ENCODE measurements at places on chromosomes 6 and 20. TPM values are rescaled to one million over a fixed set of nuclear protein-coding genes. Genes with fewer than 3 reads are reported as not detected.

CLPSL1 gene
- not detected for total RNA-seq

OR12D2 gene
- not detected for total RNA-seq

PGC gene
- not detected for total RNA-seq

NINL gene
- 30.0 TPM for total RNA-seq

TFAP2D gene
- total RNA-seq = not detected

ABCC10 gene
- total RNA-seq = 24.6 TPM

GRIK2 gene
- total RNA-seq = 2.2 TPM

FAM210B gene
- total RNA-seq = 15.1 TPM

CCR6 gene
- not detected for total RNA-seq

MUC22 gene
- total RNA-seq = not detected

COL11A2 gene
- total RNA-seq = 3.5 TPM

RSPH3 gene
- total RNA-seq = 2.7 TPM

HDGFL1 gene
- not detected for total RNA-seq

GRCh38 chr6:24905483-24905882, 30.3 kb downstream of the RIPOR2 start:
- DNase-seq = no peak

GRCh38 chr6:3808759-3809514, 40.2 kb upstream of the FAM50B start:
- DNase-seq = no peak

- DNase-seq = no peak
Observed at GRCh38 chr20:17629025-17629424, 53.0 kb downstream of the RRBP1 start.

DNA sequence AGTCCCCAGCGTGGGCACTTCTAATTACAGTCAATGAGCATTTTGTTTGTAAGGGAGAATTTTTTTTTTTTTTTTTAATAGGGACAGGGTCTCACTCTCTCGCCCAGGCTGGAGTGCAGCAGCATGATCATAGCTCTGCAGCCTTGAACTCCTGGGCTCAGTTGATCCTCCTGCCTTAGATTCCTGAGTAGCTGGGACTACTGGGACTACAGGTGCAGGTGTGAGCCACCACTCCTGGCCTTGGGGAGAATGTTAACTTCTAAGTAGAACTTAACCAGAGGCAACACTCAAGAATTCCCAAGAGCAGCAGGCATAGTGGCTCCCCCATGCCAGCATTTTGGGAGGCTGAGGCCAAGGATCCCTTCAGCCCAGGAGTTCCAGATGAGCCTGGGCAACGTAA, 52.9 kb upstream of the ZNF217 start:
- no peak for DNase-seq

- no peak for DNase-seq
Observed at GRCh38 chr20:17796091-17796563, 96.4 kb downstream of the BANF2 start.

- no peak for DNase-seq
Observed at GRCh38 chr6:15527838-15528617, 134.8 kb downstream of the DTNBP1 start.

DNA sequence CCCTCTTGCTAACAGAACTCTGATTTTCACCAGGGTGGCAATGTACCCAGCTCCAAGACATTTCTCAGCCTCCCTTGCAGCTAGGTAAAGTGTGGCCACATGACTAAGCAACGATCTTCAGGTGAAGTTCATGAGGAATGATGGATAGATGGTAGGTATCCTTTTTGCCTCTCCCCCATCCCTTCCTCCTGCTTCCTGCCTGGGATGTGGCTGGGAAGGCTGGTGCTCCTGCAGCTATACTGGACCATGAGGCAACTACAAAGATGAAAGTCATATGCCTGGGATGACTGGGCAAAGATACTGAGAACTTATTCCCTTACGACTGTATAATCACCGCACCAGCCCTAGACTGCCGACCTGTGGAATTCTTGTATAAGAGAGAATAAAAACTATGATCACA, 13.4 kb downstream of the ZNF335 start:
- no peak for DNase-seq

- no peak for DNase-seq
Observed at GRCh38 chr6:37068356-37069270, 63.2 kb downstream of the FGD2 start.

- no peak for DNase-seq
Observed at GRCh38 chr6:170160628-170161611, 130.0 kb downstream of the DLL1 start.

DNA sequence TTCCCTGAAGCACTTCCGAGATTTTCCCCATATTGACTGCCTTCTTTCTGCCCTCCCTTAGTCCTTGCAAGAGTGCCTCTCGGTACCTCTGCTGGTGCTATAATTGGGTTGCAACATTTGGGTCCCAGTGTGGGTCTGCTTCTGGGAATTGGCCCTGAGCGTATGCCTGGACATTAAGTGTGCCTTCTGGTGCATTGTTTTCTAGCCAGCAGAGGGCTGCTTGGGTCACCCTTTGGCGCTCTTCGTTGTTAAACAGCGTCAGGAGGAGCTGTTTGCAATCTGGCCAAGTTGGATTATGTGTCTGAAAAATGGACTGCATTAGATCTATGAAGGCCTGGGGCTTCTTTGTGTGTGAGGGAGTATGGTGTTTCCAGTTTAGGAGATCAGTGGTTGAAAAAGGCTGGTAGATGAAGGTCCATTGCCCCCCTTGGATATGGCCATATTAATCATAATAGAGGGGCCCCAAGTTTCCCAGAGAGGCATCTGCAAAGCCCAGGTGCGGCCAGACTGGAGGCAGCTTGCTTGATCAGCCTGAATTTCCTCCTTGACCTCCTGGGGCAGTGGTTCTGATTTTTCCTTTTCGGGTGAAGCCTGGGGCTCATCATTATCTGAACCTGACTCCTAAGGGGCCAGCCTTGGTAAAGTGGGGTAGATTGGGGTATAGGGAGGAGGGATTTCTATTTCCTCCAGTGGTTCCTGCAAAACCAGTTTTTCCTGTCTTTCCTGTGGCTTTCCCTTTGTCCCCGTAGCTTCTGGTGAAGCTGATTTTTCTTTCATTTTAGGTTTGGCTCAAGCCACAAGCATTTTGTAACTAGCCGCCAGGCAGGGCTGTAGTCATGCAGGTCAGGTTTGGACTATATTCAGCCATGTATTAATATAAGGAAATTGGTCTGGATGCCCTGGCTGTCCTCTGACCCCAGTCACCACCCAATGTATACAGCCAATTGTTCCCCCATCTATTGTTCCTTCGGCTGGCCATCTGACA, 85.4 kb upstream of the GPR6 start:
- peak; percentile 56 for DNase-seq

GRCh38 chr6:158046201-158047126, 64.8 kb downstream of the SYNJ2 start:
- no peak for DNase-seq

- DNase-seq = no peak
Observed at GRCh38 chr6:6402591-6402990, 82.1 kb upstream of the F13A1 start.

DNA sequence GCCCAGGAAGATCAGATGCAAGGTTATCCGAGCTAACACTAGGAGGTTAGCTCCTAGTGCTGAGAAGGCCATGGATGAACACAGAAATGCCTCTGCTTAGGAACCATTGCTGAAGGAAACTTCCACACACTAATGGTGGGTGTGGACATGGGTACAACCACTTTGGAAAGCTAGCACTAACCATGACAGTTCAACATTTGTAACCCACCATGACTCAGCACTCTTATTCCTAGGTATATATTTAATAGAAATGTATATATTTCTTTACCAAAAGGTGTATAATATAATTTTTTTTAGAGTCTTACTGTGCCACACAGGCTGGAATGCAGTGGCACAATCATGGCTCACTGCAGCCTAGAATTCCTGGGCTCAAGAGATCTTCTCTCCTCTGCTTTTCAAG, 85.3 kb upstream of the BTBD3 start:
- DNase-seq = no peak

- DNase-seq = no peak
Observed at GRCh38 chr6:13400772-13401171, 72.4 kb upstream of the TBC1D7 start.

DNA sequence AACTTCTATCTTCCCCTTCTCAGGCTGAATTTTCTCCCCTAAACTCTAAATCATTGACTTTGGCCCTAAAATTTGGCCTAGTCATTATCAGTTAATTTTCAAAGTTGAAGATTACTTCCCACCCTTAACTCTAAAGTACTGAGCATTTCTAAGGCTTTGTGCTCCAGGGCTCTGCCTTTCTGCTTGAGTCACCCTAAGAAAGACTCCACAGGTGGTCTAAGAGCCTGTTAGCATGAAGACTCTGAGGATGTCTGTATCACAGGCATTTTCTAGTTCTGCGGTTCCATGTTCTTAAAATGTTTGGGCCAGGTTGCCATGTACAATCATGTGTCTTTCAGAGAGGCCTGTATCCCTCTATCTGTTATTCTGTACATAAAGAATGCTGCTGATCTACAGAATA, 808.1 kb upstream of the MANEA start:
- peak; percentile 2 for DNase-seq

GRCh38 chr6:16105854-16106253, 23.0 kb upstream of the MYLIP start:
- no peak for DNase-seq

- no peak for DNase-seq
Observed at GRCh38 chr20:39784693-39785092, 822.5 kb downstream of the DHX35 start.

GRCh38 chr6:87116922-87117321, 22.0 kb upstream of the CGA start:
- no peak for DNase-seq

- no peak for DNase-seq
Observed at GRCh38 chr6:99186417-99186816, 163.1 kb downstream of the FAXC start.

DNA sequence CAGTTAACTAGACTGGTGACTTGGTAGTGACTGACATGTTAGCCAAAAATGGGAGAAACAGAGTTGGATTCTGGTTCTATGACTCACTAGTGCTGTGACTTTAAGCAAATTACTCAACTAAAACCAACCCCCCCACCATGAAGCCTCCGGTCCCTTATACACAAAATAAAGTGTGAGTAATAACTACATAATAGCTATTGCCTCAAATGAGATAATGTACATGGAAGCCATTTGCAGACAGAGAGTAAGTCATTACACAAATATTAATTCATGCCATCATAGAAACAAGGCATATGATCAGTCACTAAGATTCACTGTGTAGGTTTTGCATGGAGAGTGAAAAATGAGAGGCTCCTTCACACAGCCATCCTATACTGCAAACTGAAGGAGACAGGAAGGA, 111.9 kb downstream of the HIVEP2 start:
- DNase-seq = no peak

DNA sequence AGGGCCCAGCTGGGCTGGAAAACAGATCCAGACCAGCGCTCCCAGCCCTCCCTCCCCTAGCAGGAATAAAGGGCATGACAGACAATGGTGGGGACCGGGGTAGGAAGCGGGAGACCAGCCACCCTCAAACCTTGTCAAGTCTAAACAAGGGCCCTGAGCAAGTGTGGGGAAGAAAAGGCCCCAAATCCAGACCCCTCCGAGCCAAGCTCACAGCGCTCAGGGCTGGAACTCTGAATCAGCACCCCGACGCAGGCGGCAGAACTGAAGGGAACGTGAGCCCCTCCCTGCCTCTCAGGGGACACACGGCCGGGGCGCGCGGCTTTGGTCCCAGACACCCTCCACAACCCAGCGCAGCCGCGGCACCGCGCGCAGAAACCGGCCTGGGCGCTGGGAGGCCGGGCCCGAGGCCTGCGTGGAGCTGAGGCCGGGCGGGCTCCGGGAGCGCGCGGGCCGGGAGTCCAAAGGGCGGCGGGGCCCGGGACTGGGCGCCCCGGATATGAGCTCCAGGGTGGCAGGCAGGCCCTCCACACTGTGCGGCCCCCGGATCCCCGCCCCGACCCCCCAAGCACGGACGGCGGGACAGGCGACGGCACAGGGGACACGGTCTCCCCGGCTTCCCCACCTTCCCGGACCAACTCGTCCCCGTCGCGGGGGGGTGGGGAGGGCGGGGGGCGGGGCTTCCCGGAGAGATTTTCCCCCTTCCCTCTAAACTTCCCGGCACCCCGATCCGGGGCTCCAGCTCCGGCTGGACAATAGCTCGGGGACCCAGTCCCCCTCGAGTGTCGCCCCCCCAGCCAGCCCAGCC, 641 bp downstream of the TEAD3 start:
- no peak for DNase-seq

DNA sequence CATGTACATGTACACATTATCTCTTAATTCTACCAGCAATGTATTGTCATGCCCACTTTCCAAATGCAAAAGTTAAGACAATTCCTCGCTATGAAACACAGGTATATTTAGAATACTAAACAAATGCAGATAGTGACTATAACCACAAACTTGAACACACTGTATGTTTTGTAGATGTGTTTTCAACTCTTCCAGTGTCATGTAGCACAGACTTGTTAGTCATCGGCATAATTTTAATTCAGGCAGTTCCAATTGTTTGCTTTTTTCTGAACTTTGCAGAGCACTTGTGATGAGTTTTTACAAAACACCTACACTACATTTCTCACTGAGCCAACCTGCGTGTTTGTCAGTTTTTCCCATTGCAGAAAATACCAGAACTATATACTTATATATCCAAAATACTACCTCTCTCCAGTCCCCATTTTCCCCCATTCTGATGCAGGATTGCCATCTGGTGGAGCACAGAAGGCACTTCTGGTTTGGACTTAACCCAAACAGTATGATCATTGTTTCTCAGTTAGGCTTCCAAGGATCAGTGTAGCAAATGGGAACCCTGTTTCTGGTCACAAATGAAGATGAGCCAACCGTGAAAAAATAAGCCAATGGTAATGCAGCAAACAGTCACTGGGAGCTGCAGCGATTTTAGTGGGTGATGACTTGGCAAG, 143.4 kb downstream of the ADGRB3 start:
- DNase-seq = peak; percentile 50

DNA sequence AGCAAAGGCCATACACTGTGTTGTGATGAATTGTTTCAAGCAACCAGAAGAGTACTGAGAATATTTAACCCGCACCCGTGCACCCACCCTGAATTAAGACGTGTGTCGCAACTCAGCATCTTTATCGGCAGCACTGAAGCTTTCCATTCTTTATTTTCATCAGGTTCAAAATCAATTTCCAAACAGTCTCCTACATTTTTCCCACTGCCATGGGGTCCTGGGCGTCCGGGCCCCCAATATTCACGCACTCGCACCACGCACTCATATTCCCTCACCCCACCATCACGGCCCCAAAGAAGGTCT, 1.8 kb downstream of the LTB start:
- no peak for DNase-seq

- DNase-seq = no peak
Observed at GRCh38 chr6:89346433-89346832, 6.1 kb downstream of the UBE2J1 start.

DNA sequence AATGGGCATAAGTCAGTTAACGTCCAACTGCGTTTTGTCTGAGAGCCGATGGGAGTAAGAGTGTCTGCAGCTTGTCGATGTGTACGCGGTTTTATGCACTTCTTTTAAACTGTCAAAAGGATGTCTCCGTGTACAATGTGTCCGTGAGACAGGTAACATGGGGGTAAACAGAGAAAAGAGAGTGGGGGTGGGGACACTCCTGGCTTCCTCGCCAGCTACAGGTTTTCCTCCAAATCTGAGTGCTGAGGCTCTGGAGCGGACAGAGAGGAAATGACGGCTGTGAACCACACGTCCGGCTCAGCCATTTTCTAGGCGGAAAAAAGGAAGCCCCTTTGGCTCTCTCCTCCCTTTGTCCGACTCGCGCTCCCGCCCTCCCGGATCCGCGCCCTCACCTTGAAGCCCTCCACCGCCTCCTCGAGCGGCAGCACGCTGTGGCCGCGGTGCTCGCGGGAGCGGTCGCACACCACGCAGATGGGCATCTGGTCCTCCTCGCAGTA, 916 bp downstream of the TRIM27 start:
- no peak for DNase-seq

Data from H1 (cell line).